Right atrium auricular region (tissue), 2 donors: ENCODE measurements at places on chromosomes 13 and 19. TPM values are rescaled to one million over a fixed set of nuclear protein-coding genes. Genes with fewer than 3 reads are reported as not detected.

Gene C19orf38
- total RNA-seq: 1.5 TPM

GRCh38 chr19:6038634-6039405, 60.9 kb upstream of the RANBP3 start:
- peak; percentile 40 for DNase-seq

- DNase-seq: no peak
Measured at GRCh38 chr13:29511980-29512379, 83.5 kb downstream of the SLC7A1 start.

- DNase-seq: no peak
Measured at GRCh38 chr13:92864584-92865284, 361.9 kb upstream of the GPC6 start.

DNA sequence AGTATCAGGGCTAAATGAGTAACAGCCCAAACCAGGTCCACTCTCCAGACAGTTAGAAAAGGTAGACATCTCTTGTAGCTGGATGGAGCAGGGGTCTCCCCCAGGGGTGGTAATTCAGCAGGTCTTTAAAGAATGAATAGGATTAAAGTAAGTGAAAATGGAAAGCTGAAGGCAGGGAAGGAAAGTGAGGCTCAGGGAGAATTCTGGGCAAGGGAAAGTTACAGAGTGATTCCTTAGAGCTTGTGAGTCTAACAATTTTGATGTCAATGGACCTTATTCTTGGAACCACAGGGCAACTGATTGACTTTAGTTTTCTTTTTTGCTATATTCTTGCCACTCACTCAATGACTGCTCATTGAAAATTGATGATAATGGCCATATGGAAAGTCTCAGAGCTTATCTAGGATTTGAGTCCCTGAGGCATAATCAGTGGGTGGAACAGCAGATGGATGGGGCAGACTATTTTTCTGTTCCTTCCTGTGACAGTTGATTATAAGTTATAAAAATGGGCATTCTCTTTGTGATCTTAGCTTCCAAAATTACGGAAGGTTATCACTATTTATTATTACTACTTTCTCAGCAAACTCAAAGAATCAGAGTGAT, 76.9 kb downstream of the LRCH1 start:
- DNase-seq: no peak

- no peak for DNase-seq
Measured at GRCh38 chr19:4977299-4978174, 8.6 kb downstream of the KDM4B start.

Gene CRLF1
- total RNA-seq: 71.8 TPM

Gene ZNF433
- total RNA-seq: 4.4 TPM

- no peak for DNase-seq
Measured at GRCh38 chr13:112602189-112602588, 14.2 kb upstream of the TUBGCP3 start.

DNA sequence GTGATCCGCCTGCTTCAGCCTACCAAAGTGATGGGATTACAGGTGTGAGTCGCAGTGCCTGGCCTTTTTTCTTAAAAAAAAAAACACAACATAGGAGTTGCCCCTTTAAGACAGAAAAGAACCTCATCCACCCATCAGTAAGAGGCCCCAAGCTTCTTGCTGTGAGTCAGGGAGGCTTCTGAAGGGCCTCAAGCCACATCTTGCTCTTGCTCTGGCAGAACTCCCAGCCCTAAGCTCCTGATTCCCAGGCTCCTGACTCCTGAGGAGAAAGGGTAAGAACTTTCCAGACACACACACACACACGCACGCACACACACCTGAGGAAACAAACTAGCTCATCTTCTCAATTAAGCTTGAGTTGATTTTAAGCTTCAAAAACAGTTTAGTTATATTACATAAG, 6.9 kb downstream of the ETFB start:
- no peak for DNase-seq

DNA sequence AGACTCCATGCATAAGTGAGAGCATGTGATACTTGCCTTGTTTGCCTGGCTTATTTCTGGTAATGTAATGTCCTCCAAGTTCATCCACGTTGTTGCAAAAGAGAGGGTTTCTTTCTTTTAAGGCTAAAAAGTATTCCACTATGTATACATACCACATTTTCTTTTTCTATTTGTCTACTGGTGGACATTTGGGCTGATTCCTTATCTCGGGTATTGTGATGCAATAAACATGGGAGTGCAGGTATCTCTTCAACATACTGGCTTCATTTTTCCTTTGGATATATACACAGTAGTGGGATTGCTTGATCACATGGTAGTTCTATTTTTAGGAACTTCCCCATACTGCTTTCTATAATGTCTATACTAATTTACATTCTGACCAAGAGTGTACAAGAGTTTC, 49.6 kb upstream of the EBPL start:
- no peak for DNase-seq

DNA sequence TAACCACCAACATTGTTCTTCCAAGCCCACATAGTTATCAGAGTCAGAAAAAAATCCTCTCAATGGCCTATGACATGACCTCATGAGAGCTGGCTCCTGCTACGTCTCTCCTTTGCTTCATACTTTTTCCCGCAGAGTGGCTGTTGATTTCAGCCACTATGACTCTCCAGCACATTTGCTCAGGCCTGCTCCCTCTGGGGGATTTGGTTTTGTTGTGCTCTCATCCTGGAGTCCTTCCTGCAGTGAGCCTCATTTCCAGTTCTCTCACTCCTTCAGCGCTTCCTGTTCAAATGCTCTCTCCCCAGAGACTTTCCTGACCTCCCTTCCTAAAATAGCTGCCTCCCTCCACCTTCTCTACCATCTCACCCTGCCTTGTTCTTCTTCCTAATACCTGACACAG, 72.0 kb upstream of the USP29 start:
- DNase-seq: no peak

Gene F10
- total RNA-seq: 27.5 TPM

DNA sequence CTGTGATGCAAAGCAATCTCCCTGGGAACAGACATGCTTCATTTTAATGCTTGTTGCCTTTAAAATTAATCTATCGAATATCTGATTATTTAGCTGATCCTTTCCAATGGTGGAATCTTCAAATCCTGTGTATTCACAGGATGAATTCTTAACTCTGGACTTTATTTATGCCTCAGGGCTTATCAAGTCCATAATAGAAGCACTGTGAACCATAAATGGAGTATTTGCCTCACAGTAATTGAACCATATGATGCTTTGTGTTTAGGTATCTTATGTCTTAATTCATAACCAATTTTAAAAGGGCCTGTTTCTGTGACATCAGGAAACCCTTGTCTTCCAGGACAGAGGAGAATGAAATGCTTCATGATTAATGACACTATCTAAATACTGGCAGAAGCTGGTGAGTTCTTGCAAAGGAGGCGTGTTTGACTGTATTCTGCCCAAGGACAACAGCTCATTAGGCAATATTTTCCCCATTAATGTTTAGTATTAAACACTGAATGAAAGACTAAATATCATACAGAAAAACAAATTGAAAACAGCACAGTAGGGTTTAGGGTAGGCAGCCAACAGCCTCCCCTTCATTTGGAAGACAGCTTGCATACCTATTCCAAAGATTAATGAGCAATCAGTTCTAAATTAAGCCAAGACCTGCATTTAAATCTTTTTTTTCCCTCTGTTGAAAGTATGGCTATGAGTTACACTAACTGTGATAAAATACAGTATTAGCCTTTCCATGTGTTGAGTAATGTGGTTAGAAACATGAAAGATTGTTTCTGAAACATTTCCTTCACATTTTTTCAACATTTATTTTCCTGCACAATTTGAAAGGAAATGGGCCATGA, 709.4 kb downstream of the PCDH9 start:
- no peak for DNase-seq

DNA sequence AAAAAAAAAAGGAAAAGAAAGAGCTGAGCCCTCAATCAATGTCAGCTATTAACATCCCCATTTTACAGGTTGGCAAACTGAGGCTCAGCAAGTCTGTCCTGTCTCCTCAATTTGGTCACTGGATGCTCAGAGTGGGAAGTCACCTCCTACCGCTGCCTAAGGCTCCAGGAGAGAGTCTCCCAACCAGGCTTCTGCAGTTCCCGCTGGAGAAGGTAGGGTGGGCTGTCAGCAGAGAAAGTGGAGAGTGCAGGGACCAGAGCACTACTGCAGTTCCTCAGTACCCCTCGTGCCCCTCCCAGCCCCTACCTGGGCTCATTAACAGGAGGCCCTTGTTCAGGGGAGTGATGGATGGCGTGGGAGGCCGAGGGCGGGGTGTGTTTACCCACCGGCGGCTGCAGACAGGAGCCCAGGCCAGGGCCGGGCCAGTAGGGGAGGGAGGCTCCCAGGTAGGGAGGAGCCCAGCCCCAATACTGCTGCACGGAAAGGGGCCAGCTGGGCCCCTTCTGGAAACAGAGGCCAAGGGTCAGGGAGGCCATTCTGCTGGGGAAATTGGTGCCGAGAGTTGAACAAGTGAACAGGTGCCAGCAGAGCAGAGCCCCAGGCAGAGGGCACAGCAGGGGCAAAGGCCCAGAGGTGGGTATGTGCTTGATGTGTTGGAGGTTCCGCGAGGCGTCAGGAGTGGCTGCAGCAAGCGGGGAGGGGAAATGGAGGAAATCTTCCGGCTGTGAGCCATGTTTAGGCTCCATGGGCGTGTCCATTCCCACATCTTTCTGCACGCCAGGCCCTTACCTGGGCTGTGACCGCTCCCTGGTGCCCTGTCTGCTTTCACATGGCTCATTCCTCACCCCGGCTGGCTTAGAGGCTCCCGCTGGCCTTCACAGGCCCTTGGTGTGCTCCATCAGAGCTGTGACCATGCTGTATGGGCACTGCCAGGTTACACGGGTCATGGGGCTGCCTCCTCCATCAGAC, 7.6 kb upstream of the COMP start:
- no peak for DNase-seq

Gene NUDT15
- total RNA-seq: 10.7 TPM

DNA sequence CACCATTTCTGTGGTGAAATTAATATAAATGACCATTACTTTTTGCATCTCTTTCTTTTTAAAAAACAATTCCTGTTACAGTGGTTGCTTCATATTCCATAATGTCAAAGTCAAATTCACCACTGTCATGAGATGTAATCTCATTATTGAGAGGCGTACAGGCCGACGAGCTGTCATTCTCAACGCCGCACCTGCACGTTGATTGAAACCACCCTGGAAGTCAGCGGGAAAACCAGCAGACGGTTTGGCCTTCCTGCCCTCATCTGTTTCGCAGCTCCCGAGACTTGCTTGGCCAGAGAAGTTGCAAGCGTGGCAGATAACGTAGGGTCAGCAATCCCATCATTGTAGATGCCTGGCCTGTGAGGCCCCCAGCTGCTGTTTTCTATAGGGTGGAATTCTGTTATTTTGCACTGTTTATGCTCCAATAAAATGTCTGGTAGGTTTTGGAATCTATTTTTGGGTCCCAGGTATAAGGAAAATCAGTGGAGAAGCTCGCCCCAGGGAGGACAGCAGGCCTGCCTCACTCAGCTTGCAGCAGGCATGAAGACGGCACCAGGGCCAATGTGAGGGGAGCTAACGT, 153.4 kb downstream of the SOX1 start:
- DNase-seq: no peak

Gene PLEKHG2
- 7.5 TPM for total RNA-seq

Gene TMPRSS9
- total RNA-seq: not detected

Gene CKM
- total RNA-seq: 6,121 TPM

- DNase-seq: peak; percentile 57
Measured at GRCh38 chr13:112443995-112444311, 67.8 kb downstream of the SPACA7 start.

DNA sequence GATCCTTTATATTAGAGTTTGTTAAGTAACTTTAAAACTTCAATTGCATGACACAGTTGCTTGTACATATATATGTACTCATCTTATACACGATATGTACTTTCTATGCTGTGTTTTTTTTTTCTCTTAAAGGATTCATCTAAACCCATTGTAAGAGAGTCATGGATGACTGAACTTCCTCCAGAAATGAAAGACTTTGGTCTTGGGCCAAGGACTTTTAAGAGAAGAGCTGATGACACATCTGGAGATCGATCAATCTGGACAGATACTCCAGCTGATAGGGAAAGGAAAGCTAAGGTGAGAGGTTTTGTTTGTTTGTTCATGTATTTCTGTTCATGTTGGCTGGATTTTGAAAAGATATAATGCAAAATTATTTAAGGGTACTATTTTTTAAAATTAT, 26.0 kb downstream of the GPALPP1 start:
- no peak for DNase-seq

GRCh38 chr13:109468123-109468522, 318.3 kb downstream of the IRS2 start:
- no peak for DNase-seq

Gene ZNF544
- 38.4 TPM for total RNA-seq

Gene LILRA1
- not detected for total RNA-seq

DNA sequence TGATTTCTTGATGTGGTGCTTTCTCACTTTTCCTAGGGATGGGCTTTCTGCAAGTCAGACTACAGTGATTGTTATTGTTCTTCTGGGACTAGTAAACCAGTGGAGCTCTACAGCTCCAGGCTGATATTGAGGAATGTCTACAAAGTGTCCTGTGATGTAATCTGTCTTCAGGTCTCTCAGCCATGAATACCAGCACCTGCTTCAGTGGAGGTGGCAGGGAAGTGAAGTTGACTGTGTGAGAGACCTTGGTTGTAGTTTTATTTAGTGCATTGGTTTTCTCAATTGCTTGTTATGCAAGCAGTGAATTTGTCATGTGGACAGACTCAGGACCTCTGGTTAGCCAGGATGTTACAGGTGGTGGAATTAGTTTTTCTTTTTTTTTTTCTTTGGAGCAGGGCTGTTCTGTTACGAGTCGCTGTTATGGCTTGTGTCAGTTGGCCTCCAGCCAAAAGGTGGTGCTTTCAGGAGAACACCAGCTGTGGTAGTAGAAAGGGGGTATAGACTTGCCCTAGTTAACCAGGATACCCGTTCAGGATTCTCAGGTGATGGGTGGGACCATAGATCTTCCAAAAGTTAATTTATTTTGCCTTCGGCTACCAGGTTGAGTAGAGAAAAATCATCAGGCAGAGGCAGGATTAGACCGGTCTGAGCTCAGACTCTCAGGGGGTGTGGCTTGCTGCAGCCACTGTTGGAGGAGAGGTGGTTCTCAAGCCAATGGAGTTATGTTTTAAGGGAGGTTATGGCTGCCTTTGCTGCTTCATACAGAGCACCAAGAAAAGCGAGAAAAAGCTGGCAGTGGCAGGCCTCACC, 11.9 kb upstream of the ZNF675 start:
- no peak for DNase-seq

DNA sequence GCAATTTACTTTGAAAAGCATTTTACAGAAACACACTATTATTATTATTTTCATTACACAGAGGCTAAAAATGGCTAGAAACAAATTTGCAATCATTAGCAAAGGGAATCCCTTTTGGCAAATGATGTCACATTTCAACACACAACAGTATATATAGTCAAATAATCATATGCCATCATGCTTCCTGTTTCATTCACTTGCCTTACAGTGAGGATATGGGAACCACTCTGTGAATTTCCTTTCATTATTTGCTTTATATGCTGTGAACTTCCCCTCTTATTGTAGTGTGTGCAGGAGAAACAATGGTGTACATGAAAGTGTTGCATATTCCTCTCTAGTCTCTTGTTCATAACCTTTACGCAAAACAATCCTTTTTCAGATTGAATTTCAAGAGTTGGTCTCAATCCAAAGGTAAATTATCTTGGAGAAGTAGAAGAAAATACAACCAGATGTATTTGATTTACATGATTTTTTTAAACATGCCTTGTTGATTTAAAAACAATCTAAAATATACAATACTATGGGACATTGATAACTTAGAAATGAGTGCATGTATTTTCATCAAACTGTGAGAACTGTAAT, 657.3 kb downstream of the EFNB2 start:
- no peak for DNase-seq

- DNase-seq: peak; percentile 91
Measured at GRCh38 chr19:13055213-13056051, 47.2 kb downstream of the LYL1 start.

- no peak for DNase-seq
Measured at GRCh38 chr19:5705552-5705951, 14.4 kb downstream of the LONP1 start.
